ENCODE measurements at places on chromosomes 2 and 18. TPM values are rescaled to one million over a fixed set of nuclear protein-coding genes. Genes with fewer than 3 reads are reported as not detected.

Gene RESP18
- total RNA-seq, result not detected

DNA sequence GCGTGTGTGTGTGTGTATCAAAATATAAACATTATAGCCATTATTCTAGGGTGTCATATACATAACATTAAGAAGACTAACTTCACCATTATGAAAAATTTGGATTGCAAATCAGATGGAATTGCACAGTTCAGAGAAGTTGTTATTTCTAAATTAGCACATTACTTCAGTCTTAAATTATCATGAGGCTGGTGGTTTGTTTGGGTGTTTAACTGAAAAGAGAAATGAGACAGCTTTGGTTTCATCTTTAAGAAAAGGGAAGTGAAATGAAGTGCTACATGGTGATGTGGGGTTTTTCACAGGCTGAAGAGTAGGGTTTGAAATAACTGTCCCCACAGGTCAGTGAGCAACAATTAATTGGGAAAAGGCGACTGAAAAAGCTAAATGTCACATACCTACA lies 161.2 kb upstream of the XIRP2 start:
- no peak for DNase-seq

GRCh38 chr2:71695235-71696120 lies 242.1 kb downstream of the DYSF start:
- no peak for DNase-seq

DNA sequence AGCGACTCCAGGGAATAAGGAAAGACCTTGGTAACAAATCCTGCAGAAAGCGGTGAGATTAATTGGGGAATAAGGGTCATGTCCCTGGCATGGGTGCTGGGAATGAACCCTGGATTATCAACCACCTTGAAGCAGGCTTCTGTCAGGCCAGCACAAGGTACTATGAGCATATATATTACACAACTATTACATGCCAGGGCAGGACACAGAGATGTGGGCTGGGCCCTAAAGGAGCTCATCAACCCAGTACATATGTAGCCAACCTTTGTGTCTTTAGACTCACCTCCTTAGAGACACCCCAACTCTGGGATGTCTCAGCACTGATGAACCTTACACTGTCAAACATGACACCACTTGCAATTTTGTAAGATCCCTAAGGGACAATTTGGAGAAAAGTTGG lies 3.4 kb downstream of the SFXN5 start:
- DNase-seq, result no peak

DNA sequence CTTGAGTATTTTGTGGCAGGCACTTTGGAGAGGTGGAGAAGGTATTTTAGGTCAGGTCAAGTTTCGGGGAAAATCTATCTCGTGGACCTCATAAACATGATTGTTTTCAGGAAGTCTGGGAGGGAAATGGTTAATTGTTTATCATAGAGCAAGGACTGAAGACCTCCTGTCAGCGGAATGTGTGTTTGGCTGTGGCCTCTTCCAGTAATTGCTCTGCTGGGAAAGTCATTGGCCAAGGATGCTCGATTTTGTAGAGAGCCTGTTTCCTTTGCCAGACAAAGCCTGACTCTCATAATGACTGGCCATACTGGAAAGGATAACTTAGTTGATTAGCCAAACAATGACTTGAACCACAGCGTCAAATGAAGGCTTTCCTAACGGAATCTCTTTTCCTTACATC lies 30.0 kb downstream of the IL1R2 start:
- no peak for DNase-seq

Gene ITPRIPL1
- 3.5 TPM for total RNA-seq

DNA sequence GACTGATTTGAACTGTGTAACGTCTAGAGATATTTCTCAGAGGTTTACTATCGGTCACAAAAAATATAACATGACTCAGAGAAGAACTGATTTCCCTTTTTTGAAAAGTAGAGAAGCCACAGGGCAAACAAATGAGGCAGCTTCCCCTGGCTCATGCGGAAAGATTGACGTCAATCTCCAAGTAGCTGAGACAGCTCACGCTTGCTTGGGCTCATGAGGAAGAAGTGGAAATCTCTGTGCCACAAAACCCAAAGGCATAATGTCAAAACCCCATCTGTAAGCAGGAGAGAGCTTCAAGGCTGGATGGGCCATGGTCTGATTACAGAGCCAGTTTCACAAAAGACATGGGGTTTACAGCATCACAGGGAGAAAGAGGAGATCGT lies 188.1 kb downstream of the ARL4C start:
- no peak for DNase-seq
